K562 (cell line): ENCODE measurements at places on chromosomes 6 and 20.

- no peak overlapping the region for H3K27ac ChIP-seq
- H3K4me1 ChIP-seq = no peaks in the 10 kb centered on the region
- no peak for DNase-seq
- no peaks in the 10 kb centered on the region for H3K36me3 ChIP-seq
Observed at GRCh38 chr6:3786141-3786540, 34.6 kb upstream of the PXDC1 start.

GRCh38 chr20:43942667-43943285, 28.1 kb downstream of the TOX2 start:
- H3K4me1 ChIP-seq = no peaks in the 10 kb centered on the region; the same call in 2 of the 3 replicates
- H3K36me3 ChIP-seq = no peaks in the 10 kb centered on the region
- DNase-seq = no peak
- H3K4me3 ChIP-seq = no peak overlapping the region

DNA sequence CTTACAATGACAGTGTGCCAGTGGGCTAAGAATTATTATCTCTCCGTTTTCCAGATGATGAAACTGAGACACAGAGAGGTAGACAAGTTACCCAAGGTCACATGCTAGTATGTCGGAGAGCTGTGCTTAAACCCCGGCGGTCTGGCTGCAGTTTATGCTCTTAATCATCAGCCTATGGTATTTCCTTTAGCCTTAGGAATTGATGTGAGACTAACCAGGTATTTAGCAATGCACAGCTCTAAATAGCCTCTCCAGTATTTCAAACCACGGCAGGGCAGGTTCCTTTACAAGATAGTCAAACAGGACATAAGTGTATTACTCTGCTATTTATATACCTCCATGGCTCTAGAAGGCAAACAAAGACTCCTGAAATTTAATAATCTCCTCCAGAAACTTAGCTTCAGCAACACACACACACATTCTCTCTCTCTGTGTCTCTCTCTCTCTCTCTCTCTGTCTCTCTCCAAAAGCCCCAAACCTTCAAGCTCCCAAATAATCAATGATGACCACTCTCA, 142.0 kb upstream of the ZNF217 start:
- H3K27me3 ChIP-seq = no peaks in the 10 kb centered on the region
- no peak overlapping the region for H3K27ac ChIP-seq
- no peak for DNase-seq
- H3K4me3 ChIP-seq = no peak overlapping the region
- peaks cover 33% of the 10 kb centered on the region for H3K4me1 ChIP-seq
- no peaks in the 10 kb centered on the region for H3K36me3 ChIP-seq

DNA sequence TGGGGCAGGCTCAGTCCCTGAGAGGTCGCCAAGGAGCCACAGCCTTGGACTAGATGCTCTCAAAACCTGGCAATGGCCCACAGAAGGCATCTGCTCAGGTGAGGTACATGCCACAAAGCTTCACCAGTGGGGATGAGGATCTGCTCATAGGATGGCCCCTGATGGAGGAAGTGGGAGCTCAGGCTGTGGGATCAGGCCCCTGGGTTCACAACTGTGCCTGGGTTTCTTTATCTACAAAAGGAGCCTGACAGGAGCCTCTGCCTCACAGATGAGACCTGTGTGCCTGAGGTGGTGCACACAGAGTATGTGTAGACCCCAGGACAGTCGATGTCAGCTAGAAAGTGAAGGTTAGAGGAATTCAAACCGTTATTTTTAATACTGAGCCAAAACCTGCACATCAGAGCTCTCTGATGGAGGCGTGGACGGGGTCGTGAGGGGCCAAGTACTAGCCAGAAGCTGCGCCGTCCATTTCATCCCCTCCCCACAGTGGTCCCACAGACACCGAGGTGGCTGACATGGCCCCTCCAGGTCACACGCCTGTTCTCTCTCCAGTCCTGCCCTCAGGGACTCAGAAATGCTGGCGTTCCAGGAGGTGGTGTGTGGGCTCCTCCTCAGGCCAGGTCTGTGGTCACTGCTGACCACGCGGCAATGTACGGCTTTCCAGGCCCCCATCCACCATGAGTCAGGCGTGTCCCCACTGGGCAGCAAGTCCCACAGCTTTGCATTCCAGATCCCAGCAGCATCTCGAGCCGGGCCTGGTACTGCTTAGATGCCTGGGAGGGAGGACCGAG, 33.3 kb downstream of the NTSR1 start:
- no peaks in the 10 kb centered on the region for H3K36me3 ChIP-seq
- no peak for DNase-seq
- H3K27ac ChIP-seq = no peak overlapping the region
- H3K4me3 ChIP-seq = no peak overlapping the region

DNA sequence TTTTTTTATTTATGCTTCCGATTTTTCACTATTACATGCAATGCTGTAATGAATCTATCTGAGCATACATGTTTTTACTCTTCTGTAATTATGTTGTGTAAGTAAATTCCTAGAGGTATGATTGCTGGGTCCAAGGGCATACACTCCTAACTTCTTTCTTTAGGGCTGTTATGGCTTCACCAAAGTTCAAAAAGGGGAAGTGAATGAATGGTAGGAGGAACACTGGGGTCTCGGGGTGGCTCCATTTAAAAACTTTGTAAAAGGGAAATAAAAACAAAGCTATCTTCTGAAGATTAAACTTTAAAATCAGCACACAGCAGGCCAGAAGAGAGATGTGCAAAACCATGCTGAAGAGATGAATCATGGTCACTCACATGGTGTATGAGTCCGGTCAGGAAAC, 289.1 kb upstream of the SUPT3H start:
- H3K4me3 ChIP-seq = no peak overlapping the region
- H3K27me3 ChIP-seq = peaks cover 32% of the 10 kb centered on the region
- peaks cover 9% of the 10 kb centered on the region; the same call in 1 of the 2 replicates for H3K4me1 ChIP-seq

DNA sequence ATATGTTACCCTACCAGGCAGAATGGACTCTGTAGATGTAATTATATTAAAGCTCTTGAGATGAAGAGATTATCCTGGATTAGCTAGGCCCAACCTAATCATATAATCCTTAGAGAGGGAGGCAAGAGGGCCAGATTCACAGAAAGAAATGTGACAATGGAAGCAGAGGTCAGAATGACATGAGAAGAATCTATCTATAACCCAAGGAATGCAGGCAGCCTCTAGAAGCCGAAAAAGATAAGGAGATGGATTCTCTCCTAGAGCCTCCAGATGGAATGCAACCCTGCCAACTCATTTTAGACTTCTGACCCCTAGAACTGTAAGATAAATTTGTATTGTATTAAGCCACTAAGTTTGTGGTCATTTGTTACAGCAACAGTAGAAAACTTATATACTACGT, 12.3 kb downstream of the PXT1 start:
- H3K4me3 ChIP-seq = no peak overlapping the region
- no peaks in the 10 kb centered on the region for H3K27me3 ChIP-seq
- H3K4me1 ChIP-seq = peaks cover 13% of the 10 kb centered on the region; the same call in 2 of the 3 replicates

DNA sequence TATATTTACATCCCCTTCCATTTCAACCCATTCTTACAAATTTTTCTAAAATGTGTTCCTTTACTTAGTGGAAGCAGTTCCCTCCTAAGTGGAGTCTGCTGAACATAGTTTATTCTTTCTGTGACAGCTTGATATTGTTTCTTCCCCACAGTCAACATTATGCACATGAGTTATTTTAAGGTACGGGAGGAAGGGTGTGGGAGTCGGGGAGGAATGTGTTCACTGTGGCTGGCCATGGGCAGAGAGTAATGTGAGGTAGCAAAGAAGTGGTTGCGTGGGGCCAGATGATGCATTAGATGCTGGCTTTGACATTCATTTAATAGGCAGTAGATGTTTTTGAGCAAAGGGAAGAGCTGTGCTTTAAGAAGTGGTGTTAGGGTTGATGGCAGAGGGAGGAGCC, 98.5 kb downstream of the ARMC2 start:
- H3K4me3 ChIP-seq = no peak overlapping the region
- H3K4me1 ChIP-seq = no peaks in the 10 kb centered on the region; the same call in 2 of the 3 replicates
- no peak overlapping the region for H3K27ac ChIP-seq

DNA sequence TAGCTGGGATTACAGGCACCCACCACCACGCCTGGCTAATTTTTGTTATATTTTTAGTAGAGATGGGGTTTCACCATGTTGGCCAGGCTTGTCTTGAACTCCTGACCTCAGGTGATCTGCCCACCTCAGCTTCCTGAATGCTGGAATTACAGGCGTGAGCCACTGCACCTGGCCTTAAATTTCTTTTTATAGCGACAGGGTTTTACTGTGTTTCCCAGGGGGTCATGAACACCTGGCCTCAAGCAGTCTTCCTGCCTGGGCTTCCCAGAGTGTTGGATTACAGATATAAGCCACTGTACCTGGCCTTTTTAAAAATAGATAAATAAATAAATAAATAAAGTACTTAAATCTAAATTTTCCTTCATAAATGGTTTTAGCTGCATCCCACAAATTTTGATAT, 57.5 kb downstream of the LIN28B start:
- H3K4me3 ChIP-seq = no peak overlapping the region
- H3K36me3 ChIP-seq = 0 out of 3 replicates have a peak, but pooled peaks cover 2% of the 10 kb centered on the region
- DNase-seq = no peak
- no peaks in the 10 kb centered on the region for H3K4me1 ChIP-seq
- no peaks in the 10 kb centered on the region for H3K27me3 ChIP-seq
- H3K27ac ChIP-seq = no peak overlapping the region

- no peaks in the 10 kb centered on the region for H3K27me3 ChIP-seq
- H3K4me1 ChIP-seq = peaks cover 6% of the 10 kb centered on the region
- no peaks in the 10 kb centered on the region for H3K36me3 ChIP-seq
Observed at GRCh38 chr6:31079656-31080261, 32.6 kb downstream of the C6orf15 start.

DNA sequence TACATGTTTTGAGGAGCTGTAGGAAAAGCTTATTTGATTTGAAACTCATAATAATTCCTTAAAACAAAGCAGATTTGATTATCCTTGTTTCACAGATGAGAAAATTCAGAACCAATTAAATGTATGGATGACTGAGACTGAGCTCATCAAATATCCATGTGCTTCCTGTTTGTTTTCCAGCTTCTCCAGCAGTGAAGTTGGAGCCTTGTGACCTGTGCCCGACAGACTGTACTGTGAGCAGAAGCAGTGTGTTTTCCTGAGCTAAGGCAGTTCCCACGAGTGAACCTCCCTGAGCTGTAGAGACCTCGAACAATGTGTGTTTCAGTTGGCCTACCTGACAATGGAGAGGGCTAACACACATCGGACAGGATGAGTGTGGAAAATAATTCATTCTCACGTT, 599.5 kb upstream of the NRSN1 start:
- H3K27ac ChIP-seq = no peak overlapping the region
- no peak overlapping the region for H3K4me3 ChIP-seq
- H3K36me3 ChIP-seq = no peaks in the 10 kb centered on the region

DNA sequence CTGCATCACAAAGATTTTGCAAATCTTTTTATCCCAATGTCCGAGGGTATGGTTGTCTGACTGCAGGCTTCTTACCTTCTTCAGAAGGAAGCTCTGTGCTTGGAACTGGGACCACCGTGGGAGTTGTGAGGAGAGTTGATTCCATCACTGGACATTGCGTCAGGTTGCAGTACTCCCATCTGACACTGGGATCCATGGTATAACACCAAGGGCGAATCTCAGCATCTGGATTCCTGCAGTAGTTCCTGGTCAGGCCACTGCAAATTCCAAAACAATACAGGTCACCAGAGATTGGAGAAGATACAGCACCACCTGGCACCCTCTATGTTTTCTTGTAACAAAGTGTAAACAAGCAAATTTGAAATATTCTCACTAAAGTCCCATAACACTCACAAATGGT, 77.7 kb downstream of the LPA start:
- no peaks in the 10 kb centered on the region for H3K36me3 ChIP-seq
- no peak for DNase-seq
- H3K4me1 ChIP-seq = no peaks in the 10 kb centered on the region
- no peaks in the 10 kb centered on the region for H3K27me3 ChIP-seq
- H3K27ac ChIP-seq = no peak overlapping the region

DNA sequence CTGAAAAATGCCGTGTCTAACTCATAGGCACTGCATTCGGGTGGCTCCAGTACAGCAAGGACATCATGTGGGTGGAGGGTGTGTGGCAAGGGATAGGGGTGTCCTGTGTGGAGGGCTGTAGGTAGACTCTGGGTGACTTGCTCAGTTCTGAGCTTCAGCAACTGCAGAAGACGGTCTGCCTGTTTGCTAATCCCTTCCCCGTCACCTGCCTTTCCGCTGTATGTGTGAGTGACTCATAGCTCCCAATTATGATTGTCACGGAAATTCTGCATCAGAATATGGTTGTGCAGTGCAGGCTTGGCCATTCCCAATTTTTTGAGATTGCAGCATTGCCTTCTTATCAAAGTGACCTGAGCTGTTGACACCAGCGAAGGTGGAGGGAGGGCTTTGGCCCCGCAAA, 174.3 kb downstream of the CDH4 start:
- H3K36me3 ChIP-seq = no peaks in the 10 kb centered on the region
- no peaks in the 10 kb centered on the region for H3K4me1 ChIP-seq
- H3K4me3 ChIP-seq = no peak overlapping the region
- H3K27me3 ChIP-seq = no peaks in the 10 kb centered on the region
- no peak for DNase-seq

DNA sequence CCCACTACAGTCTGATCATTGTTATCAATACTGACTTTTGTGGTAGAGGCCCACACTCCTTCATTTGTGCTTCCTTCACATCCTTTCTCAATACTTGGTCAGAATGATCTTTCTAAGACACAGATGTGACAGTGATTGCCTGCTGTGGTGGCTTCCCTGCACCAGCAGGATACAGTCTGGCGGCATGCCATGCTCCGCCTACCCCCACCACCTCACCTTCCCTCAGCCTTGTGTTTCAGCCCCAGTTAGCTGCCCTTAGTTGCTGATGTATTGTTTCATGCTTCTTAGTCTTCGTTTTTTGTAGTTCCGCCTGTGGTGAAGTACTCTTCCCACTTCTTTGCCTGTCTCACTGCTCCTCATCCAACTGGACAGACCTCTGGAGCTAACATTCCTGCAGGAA, 10.9 kb downstream of the LRRC1 start:
- H3K4me1 ChIP-seq = no peaks in the 10 kb centered on the region
- no peaks in the 10 kb centered on the region for H3K27me3 ChIP-seq
- H3K36me3 ChIP-seq = no peaks in the 10 kb centered on the region

DNA sequence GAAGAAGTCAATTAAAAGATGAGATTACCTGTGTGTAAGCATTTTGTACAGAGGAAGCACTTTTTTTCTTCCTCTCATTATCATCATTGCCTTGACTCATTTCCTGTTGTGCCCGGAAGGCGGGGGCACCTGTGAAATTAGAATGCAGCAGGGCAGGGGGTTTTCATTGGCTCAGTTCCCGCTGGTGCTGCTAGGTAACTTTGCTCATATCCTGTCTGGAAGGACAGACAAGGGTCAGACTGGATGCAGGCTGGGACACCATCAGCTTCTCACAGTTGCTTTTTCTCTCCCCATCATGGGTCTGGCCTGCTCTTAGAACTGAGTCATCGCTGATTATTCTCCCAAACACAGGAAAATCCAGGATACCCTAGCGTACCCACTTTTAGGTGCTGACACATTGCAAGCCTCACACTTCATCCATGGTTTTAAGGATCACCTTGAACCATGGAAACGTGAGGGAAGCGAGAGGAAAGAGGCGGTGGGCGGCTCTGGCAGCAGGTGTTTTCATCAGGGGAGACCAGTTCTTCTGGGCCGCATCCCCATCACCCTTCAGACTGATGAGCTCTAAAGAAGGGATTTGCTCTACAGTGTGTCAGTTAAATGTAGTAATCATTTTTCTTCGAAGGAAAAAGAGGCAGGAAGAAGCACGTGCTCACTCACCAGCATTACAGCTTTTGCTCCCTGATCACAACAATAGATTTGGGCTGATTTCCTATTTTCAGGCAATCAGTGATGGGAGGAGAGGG, 195.7 kb upstream of the SASH1 start:
- DNase-seq = no peak
- 0 out of 2 replicates have a peak, but pooled peaks cover 3% of the 10 kb centered on the region for H3K27me3 ChIP-seq
- no peaks in the 10 kb centered on the region for H3K36me3 ChIP-seq
- no peak overlapping the region for H3K4me3 ChIP-seq
- H3K4me1 ChIP-seq = no peaks in the 10 kb centered on the region
